ENCODE measurements at places on chromosomes 11 and 22.

DNA sequence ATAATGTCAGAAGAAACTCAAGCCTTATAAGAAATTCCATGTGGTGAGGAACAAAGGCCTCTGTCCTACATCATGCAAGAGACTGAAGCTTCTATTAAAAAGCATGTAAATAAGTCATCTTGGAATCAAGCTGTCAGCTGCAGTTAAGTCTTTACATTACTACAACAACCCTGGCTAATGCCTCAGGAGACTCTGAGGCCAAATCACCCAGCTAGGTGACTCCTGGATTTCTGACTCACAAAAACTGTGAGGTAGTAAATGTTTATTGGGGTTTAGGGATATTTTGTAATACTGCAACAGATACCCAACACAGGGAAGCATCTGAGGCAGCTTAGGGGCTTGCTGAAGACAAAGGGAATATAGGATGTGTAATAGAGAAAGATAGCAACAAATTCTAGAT lies 89.6 kb downstream of the C11orf87 start:
- no peak for DNase-seq

- no peak for DNase-seq
Observed at GRCh38 chr11:35163702-35164496, 24.9 kb downstream of the CD44 start.

GRCh38 chr11:88979641-88980040 lies 86.1 kb downstream of the GRM5 start:
- DNase-seq = no peak

DNA sequence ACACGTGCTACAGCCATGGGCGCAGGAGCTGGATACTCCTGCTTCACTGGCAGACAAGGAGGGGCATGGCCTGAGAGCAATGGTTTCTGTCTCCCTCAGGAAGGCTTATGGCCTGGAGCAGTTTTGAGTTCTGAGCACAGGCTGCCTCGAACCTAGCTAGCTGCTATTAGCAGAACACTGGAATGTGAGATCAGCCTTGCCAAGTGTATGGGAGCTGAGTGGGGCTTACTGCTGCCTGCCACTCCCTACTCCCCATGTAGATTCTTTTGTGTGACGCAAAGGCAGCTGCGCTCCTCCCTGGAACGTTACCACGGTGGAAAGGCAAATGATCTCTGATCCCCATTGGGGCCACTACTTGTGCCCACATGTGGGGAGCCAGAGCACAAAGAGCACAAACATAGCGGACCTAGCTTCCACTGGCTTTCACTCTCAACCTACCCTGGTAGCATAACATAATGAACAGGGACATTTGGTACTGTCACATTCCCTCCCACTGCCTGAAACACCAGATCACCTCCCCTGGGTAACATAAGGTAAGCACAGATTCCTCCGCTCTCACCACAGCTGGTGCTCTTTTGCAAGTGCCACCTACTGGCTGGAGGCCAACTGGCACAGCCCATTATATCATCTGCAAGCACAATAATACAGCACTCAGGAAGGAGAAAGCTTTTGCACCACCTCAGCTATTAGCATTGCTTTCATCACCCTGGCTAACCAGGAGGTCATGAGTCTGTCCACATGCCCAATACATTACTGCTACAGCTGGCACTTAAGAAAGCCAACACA lies 84.6 kb upstream of the GUCY1A2 start:
- DNase-seq = no peak

- no peak for DNase-seq
Observed at GRCh38 chr11:41206388-41206787, 253.1 kb downstream of the LRRC4C start.

DNA sequence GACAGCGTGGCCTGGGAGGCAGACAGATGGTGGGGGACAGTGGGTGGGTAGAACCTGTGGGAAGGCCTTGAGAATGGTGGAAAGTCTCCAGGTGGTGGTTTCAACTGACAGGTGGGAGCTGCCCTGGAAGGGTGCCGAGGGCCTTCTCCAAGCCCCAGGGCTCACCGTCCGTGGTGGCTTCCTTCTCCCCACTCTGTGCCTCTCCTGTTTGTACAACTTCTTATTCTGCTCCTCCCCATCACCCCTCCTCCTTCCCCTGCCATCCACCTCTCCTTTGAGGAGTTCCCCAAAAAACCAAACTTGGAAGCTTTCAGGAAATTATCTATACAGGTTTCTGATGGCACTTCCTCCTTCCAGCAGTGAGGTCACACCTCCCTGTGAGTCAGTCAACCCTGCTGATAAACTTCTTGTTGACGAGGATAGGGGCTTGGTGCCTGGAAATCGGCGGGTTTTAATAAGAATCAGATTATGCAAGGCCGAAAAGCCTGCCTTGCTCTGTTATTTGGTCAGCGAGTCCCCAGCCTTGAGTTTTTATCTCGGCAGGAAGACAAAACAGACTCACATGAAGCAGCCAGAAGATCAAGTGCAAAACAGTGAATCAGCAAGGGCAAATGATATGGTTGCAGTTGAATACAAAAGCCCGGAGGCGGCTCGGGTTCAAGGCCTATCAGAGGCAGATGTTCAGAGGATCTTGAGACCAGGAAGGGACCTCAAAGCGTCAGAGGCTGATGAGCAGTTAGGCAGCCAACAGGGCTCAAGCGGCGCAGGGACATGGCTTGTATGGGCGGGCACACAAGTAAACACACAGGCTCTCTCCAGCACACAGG lies 9.5 kb upstream of the ST3GAL4 start:
- no peak for DNase-seq

DNA sequence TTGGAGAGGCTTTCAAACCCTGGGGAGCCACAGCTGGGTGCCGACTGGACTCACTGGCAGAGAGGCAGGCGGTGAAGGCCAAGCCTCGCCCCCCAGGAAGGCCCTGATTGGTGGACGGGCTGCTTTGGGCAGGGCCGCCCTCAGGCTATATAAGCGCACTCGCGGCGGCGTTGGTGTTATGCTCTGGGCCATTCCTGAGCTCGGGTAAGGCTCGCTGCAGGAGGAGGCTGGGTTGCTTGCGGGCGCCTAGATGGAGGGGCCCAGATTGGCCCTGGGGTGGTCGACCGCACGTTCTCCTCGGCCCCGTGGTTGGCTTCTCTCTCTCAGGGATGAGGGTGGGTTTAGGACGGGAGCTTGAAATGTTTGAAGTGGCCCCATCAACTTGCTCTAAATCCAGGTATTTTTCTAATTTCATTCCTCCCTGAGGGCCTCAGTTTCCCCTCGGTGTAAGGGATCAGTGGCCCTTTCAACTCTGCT lies at the start of gene SPDYC:
Gene SPDYC, plus strand, starts transcription at position 176 of the 477 bp plus-strand sequence. CDS start 1,125 bp downstream, outside the sequence.
- no peak for DNase-seq

DNA sequence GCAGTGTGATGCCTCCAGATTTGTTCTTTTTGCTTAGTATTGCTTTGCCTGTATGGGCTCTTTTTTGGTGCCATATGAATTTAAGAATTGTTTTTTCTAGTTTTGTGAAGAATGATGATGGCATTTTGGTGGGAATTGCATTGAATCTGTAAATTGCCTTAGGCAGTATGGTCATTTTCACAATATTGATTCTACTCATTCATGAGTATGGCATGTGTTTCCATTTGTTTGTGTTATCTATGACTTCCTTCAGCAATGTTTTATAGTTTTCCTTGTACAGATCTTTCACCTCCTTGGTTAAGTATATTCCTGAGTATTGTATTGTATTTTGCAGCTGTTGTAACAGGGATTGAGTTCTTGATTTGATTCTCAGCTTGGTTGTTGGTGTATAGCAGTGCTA lies 18.3 kb upstream of the ZBED5 start:
- no peak for DNase-seq

GRCh38 chr11:115659061-115659963 lies 155.1 kb upstream of the CADM1 start:
- DNase-seq = peak; percentile 40

GRCh38 chr22:30444632-30445437 lies 19.3 kb downstream of the MTFP1 start:
- peak; percentile 27 for DNase-seq

GRCh38 chr11:24497831-24498230 lies 978 bp downstream of the LUZP2 start:
- no peak for DNase-seq

GRCh38 chr11:124297921-124298320 lies 15.8 kb downstream of the OR8D1 start:
- DNase-seq = no peak

- DNase-seq = peak; percentile 8
Observed at GRCh38 chr22:50674606-50675552, 2.3 kb downstream of the SHANK3 start.

Data from NCI-H526 treated with DMSO at 0.1 percent for 48 hours (cell line).